HT1080 (cell line): ENCODE measurements at places on chromosomes 7 and 10. TPM values are rescaled to one million over a fixed set of nuclear protein-coding genes. Genes with fewer than 3 reads are reported as not detected.

DNA sequence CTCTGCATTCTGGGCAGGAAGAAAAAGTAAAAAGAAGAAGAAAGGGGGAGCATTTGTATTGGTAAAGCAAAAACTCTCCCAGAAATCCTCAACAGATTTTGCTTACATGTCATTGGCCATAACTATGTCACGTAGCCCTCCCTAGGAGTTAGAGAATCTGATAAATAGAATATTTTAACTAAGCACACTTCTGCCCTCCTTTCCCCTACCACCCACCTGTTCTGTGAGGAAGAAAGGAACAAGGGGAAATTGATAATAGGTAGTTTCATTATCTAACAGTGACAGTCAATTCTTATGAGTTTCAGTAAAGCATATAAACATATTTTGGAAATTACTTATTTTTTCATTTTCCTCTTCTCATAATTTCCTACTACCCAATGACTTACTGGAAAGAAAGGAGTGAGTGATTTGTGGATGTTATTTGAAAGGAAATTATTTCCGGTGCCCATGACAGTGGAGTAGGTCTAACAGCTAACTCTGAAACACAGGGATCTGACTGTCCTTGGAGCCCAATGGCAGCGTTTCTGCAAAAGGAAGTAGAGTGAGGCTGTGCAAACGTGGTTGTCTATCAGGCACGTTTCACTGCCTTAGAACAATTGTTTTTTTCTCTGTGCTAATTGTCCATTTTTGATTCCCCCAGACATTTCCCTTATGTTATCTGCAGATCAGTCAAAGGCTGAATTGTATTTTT is 128.6 kb upstream of the MDFIC start:
- no peak for DNase-seq

LRRC17 gene
- 17.0 and 20.8 TPM in 2 replicates for total RNA-seq

- no peak for DNase-seq
Observed at GRCh38 chr10:109973326-109973829, 34.4 kb upstream of the ADD3 start.

- DNase-seq = no peak
Observed at GRCh38 chr7:92968502-92968901, 132.1 kb upstream of the CDK6 start.

MACC1 gene
- total RNA-seq = not detected in 2 replicates

PHKG1 gene
- 0.10 and 0.58 TPM in 2 replicates for total RNA-seq

DNA sequence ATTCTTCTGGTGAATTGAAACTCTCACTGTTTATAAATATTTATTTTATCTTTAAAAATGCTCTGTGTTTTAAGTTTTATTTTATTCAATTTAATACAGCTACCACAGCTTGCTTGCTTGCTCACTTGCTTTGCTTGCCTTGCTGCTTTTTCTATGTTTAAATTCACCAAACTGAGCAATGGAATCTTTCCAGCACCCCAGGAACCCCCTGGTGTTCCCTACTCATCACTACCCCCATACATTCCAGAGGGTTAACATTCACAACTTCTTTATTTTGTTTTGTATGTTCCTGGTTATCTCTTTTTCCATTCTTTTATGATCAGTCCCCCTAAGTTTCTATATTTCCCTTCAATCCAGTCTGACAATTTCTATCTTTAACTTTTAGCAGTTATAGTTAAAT is 166.5 kb upstream of the COL1A2 start:
- DNase-seq = no peak

HOXA5 gene
- total RNA-seq = 1.7 and 1.9 TPM in 2 replicates

DNA sequence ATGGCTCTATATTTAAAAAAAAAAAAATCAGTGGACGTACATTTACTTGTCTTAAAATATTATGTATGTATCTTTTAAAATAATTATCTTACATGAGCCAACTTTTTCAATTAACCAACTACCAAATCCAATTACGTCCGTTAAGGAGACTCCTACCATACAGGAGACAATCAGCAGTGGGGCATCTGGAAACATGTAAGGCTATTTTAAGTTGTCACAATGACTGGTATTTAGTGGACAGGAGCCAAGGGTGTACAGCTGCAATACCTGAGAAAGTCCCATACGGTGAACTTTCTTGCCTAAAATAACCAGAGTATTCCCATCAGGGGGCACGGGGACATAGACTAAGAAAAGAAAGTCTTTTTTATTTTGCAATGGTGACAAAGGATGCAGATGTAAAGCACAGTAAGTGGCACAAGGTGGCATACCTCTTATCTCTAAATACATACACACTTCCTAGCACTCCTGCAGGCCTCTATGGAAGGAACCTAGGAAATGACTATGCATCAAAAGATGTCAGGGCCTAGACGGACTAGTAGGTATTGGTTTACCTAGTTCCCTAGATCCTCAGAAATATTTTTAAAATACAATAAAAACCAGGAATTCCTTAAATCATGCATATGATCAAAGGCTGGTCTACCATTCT is 16.0 kb upstream of the TLL2 start:
- DNase-seq = no peak

- no peak for DNase-seq
Observed at GRCh38 chr7:151851145-151851751, 25.7 kb downstream of the PRKAG2 start.

DNA sequence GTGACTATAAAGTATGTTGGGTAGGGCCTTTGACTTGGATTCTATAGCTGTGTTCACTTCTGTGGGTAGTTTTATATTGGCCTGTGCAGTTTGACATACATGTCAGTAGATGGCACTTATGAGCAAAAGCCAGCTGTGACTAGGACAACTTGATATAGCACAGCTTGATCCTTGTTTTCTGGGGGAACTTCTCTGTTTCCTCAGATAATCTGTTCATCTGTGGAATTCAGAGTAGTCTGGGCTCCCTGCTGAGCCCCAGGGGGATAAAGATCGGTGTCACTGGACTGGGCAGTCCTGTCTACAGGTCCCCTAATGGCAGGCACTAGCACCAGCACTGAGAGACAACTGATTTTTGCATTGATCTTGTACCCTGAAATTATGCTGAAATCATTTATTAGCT is 25.4 kb downstream of the CYP2C9 start:
- DNase-seq = peak; percentile 45

ENTPD1 gene
- total RNA-seq = not detected in 2 replicates

SPRN gene
- not detected in 2 replicates for total RNA-seq

SPAM1 gene
- not detected in 2 replicates for total RNA-seq

ITIH5 gene
- not detected in 2 replicates for total RNA-seq

DNA sequence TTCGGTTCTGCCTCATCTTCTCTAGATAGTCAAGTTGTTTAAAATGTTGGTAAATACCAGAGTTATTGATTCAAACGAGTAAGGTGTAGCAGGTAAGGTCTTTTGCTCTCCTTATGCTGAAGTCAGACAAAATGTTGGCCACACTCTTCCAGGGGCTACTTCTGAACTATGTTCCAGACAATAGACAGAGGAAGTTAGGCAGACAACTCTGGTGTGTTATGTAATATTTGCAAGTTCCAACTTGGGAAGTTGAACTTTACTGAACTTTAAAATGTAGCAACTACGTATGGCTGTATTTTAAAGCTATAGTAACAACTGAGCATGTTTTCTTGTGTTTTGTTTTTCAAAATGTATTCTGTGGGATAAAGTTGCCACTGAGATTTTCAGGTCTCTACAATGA is 125.7 kb upstream of the NEBL start:
- no peak for DNase-seq

DNA sequence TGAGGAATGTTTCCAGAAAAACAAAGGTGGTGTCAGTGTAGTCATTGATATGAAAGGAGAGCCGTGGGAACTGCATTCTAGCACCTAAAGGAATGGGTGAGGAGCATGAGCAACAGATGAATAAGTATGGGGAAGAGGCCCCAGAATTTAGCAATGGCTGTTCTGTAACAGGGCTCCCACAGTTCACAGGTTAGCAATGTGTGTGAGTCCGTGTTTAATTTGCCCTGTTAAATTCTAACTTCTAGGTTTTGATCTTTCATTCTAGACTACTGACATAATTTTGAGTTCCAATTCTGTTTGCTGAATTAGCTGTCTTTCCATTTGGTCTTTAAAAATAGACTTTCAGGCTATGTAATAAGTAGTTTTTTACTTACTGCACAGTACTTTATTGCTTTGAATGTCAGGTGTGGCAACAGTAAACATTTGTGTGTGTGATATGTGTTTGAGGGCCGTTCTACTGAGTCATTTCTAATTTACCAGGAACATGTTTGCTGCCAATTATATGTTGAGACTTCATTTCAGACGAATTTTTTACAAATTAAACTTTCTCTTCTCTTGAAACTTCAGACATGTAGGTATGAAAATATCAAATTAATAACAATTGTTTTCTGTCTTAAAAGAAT is 8.8 kb downstream of the STK17A start:
- peak; percentile 52 for DNase-seq

- no peak for DNase-seq
Observed at GRCh38 chr7:107075863-107076574, 31.5 kb downstream of the PRKAR2B start.

CCL24 gene
- not detected in 2 replicates for total RNA-seq

DNA sequence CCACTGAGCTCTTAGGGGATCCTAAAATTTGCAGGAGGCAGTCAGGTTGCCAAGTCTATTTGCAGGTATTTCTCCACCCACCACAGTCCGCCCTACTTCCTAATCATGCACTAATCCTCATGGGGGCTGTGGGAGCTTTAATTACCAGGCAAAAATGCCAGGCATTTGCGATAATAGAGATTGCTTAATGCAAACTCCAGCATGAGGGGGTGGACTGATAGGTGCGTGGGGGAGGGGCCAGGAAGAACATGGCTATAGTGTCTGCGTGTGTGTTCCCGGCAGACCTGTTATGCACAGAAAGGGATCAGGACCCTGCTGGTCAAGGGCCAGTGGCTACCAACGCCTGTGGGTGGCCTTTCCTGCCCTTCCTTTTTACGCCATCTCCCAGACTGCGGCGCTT is 15.6 kb upstream of the AQP1 start:
- no peak for DNase-seq

DNA sequence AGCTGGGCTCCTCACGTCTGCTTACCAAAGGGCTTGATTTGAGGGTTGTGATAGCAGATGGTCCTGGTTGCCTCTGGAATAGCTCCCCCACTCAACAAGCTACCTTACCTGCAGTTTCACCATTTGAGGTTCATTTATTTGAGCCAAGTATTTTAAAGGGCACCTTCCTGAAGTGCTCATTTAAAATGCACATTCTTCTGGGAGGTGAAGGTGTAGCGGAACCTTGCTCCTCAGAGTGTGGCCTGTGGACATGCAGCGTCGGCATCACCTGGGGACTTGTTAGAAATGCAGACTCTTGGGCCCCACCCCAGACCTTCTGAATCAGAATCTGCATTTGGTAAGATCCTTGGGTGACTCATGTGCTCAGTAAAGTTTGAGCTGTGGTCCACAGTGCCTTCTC is 2.3 kb downstream of the CDH23 start:
- no peak for DNase-seq

OPN1SW gene
- total RNA-seq = not detected in 2 replicates

GRCh38 chr7:108299251-108299973 is 156.8 kb downstream of the NRCAM start:
- DNase-seq = peak; percentile 78

DNA sequence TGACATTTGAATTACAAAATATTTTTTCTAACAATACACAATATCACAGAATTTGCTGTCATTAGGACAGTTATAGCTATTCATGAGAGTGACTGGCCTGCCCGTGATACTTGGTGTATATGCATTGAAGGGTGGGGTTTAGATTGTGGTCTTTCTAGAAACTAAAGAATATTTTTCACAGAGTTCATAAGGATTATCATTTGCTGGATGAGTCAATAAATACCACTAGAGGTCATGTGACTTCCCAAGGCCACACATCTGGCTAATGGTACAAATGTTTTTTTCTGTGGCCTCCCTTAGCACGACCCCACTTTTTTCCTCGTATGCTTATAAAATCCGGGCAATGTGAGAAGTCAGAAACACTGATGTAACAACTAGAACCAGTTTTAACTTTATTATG is 5.2 kb downstream of the OPTN start:
- DNase-seq = no peak

DNA sequence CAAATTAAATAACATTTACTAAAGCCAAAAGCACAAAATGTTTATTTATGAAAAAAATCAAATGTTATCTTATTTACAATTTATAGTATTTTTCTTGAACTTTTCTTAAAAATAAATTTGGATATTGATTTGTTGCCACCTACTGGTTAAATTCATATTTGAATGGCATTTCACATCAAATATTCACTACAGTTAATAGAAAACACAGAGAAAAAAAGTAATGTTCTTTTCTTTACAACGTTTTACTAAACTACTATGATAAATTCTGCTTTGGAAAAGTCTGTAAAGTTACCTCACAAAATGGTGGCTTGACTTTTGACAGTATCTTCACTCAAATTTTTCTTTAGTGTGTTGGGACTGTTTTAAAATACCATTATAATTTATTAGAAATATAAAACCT is 52.7 kb downstream of the SRPK2 start:
- DNase-seq = no peak

DNA sequence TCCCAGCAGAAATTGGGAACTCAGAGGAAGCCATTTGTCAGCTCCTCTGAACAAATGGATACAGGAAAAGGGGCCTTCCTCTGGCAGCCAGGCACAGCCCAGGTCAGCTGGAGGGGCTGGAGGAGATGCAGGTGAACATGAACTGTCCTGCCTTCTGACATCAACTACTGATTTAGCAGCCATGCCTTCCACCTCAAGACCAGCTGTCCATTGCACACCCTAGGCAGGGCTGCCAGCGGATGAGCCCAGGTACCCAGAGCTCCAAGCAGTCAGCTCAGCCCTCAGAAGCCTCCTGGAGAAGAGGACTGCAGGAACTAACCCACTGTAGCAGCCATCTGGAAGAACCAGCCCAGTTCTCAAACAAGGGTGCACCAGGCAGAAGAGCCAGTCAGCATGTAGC is 44.1 kb upstream of the GDF10 start:
- DNase-seq = no peak

TAS2R3 gene
- total RNA-seq = 0.10 TPM in 1 of 2 replicates, not detected in the other

- DNase-seq = peak; percentile 21
Observed at GRCh38 chr10:21173802-21174714, 276.9 kb upstream of the NEBL start.

GRCh38 chr10:126979311-126979710 is 74.1 kb downstream of the DOCK1 start:
- DNase-seq = no peak
